Caco-2 (cell line): ENCODE measurements at places on chromosomes 6 and 20. TPM values are rescaled to one million over a fixed set of nuclear protein-coding genes. Genes with fewer than 3 reads are reported as not detected.

DNA sequence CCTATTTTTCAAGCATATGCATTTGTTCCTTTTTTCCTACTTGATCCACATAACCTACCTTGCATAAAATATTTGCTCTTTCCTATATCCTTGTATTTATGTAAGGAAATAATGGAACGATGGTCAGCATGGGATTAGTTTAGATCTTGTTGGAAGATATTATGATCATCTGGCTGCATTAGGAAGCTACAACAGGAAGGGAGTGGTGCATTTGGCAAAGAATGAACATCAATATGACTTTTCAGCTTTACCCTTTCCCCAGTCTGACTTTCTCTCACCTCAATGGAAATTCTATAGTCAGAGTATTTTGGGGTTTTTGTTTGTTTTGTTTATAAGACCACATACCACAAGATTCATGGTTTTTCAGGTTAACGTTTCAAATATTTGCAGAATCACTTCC is 66.0 kb downstream of the HS3ST5 start:
- H3K36me3 ChIP-seq, result no peaks in the 10 kb centered on the region
- no peak overlapping the region for H3K27ac ChIP-seq
- no peak overlapping the region for H3K4me3 ChIP-seq
- peaks cover 20% of the 10 kb centered on the region for H3K4me1 ChIP-seq
- no peaks in the 10 kb centered on the region for H3K27me3 ChIP-seq

- no peaks in the 10 kb centered on the region for H3K27me3 ChIP-seq
- H3K4me3 ChIP-seq, result no peak overlapping the region
- peaks cover 31% of the 10 kb centered on the region for H3K4me1 ChIP-seq
- H3K36me3 ChIP-seq, result peaks cover 2% of the 10 kb centered on the region; the same call in 1 of the 2 replicates
Measured at GRCh38 chr6:41771058-41771983, 8.4 kb downstream of the FRS3 start.

- H3K27ac ChIP-seq, result no peak overlapping the region
- H3K27me3 ChIP-seq, result no peaks in the 10 kb centered on the region
- H3K4me3 ChIP-seq, result no peak overlapping the region
- H3K36me3 ChIP-seq, result peaks cover 1% of the 10 kb centered on the region; the same call in 1 of the 2 replicates
Measured at GRCh38 chr20:4861961-4862360, 139.3 kb downstream of the SLC23A2 start.

DNA sequence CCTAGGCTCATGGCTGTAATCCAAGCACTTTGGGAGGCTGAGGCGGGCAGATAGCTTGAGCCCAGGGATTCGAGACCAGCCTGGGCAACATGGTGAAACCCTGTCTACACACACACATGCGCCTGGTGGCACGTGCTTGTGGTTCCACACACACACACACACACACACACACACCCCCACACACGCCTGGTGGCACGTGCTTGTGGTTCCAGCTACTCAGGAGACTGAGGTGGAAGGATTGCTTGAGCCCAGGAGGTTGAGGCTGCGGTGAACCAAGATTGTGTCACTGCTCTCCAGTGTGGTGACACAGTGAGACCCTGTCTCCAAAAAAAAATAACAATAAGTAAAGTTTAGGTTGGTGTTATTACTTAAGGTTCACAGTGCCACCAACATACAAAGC is 165.8 kb downstream of the ZFAND3 start:
- DNase-seq, result no peak
- H3K27me3 ChIP-seq, result no peaks in the 10 kb centered on the region
- H3K27ac ChIP-seq, result no peak overlapping the region
- no peaks in the 10 kb centered on the region for H3K36me3 ChIP-seq
- H3K4me1 ChIP-seq, result peaks cover 13% of the 10 kb centered on the region

DNA sequence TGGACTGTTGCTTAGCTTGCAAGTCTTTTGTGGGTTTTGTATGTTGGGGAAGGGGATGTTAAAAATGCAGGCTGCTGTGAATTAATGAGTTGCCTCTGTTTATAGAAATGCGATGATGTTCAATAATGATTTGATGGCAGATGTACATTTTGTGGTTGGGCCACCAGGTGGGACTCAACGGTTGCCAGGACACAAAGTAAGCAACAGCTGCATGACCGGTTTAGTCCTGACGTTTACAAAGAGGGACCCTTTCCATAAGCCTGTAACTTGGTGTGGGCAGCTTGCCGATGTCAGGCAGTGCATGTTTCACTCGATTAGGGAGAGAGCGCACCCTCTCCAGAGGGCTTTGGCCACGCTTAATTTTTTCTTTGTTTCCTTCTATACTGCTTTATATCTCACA is 1.3 kb downstream of the BTBD3 start:
- H3K27ac ChIP-seq, result no peak overlapping the region
- no peaks in the 10 kb centered on the region for H3K4me1 ChIP-seq
- no peaks in the 10 kb centered on the region for H3K27me3 ChIP-seq
- no peak overlapping the region for H3K4me3 ChIP-seq

GRCh38 chr6:551405-551804 is 105.5 kb downstream of the HUS1B start:
- no peaks in the 10 kb centered on the region for H3K4me1 ChIP-seq
- no peak overlapping the region for H3K4me3 ChIP-seq
- H3K27me3 ChIP-seq, result no peaks in the 10 kb centered on the region
- H3K36me3 ChIP-seq, result no peaks in the 10 kb centered on the region
- DNase-seq, result peak; percentile 37

DNA sequence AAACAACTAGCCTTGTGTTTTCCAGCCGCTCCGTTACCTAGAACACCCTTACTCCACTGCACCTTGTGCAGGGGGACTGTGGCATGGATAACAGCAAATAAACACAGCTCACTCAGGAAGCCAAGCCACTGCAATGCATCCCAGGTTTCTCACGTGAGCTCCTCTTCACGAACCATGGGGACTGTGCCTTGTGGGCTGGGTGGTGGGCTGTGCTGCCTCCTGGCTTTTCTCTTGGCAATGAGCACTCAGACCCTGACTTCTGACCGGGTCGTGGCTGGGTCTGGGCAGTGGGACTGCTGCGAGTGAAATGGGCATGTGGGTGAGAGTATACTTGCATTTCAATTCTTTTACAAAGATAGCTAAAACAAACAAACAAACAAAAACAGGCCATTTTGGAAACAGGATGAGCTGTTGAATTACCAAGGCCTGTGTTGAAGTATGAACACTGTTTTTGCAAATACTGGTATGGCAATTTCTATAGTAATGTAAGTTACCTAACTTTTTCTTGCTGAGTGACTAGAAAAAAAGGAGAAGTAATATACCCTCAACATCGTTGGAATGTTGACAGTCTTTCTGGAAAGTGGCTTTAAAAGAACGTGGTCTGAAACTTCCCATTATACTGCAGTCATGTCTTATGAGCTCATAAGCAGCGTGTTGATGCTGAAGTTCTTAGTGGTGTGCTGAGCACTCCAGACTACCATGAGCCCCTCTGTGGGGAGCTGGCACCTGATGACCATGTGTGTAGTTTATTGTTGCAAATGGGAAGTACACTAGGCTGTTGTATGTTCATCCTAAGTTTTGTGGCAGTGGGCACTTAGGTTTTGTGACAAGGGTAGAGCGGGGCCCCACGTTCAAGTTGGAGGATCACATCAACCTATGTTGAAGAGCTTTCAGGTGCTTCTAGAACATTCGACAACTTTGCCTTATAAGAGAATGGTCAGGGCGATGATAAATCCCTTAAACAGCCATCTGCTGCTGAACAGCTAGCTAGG is 120.4 kb downstream of the ARMC2 start:
- DNase-seq, result no peak
- H3K27me3 ChIP-seq, result no peaks in the 10 kb centered on the region

DNA sequence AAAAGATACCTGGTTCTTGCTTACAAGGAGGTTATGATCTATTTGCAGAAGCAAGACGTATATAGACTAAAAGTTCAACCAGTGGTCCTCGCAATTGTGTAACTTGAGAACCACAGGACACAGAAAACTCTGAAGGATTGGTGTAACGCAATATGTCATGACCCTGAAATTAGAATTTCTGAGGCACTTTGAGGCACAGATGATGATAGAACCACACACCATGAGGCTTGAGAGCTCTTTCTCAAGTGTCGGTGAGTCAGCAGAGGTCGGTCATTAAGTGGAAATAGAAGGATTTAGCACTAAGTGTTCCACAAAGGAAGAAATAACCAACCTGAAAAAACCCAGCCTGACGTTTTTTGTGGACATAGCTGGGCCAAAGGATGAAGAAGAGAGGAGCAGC is 15.3 kb upstream of the CCN2 start:
- no peaks in the 10 kb centered on the region for H3K27me3 ChIP-seq
- no peaks in the 10 kb centered on the region for H3K4me1 ChIP-seq
- no peak for DNase-seq
- no peak overlapping the region for H3K27ac ChIP-seq
- H3K36me3 ChIP-seq, result no peaks in the 10 kb centered on the region
- no peak overlapping the region for H3K4me3 ChIP-seq

- no peak overlapping the region for H3K4me3 ChIP-seq
- H3K27me3 ChIP-seq, result no peaks in the 10 kb centered on the region
- no peak for DNase-seq
- no peak overlapping the region for H3K27ac ChIP-seq
- no peaks in the 10 kb centered on the region for H3K4me1 ChIP-seq
- no peaks in the 10 kb centered on the region; the same call in 1 of the 2 replicates for H3K36me3 ChIP-seq
Measured at GRCh38 chr6:144762469-144762868, 477.3 kb downstream of the UTRN start.

DNA sequence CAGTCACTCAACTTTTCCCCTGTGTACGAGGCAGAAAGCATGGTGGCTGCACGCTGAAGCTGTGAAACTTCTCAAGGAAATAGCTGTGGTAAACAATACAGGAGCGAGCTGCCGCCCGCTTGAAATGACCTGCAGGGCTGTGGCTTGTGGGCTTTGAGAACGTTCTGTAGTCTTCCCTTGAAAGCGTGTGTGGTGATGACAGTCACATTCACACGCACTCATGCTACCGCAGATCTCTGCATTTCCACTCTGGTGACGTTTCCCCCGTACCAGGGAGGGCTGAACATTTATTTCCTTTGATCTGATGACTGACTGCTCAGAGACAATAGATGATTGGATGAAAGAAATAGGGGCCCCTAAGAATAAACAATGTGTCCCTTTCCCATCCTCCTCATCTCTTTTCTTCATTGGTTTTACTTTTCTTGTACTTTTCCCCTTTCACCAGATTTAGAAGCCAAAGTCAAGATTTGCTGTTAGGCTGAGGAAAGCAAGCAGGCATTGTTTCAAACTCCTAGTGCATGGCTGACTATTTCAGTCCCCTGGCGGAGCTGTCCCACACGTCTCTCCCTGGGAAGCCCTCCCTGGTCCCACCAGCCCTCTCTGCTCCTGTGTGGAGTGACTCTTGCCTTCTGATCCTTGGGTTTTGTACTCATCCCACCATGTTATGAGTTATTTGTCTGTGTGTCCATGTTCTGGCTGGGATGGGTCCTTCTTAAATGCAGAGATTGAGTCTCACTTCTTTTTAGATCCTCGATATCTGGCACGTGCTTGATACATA is 3.9 kb downstream of the SYTL3 start:
- H3K4me3 ChIP-seq, result no peak overlapping the region
- no peaks in the 10 kb centered on the region for H3K36me3 ChIP-seq
- H3K4me1 ChIP-seq, result no peaks in the 10 kb centered on the region
- no peak for DNase-seq

DNA sequence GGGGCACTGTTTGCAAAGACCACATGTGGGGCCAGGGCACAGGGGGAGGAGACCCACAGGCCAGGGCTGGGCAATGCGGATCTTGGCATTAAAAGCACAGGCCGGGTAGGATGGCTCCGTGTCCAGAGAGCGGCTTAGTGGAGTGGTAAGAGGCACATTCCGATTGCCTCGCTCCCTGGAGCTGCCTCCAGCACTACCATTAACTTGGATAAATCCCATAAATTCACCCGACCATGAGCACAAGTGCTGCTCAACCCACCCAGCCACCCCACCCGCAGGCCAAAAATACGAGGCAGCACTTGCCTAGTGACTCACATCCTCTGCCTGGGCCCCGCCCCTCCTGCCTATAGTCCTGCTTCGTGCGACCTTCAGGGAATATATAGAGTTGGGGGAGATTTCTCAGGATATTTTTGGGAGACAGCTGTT is 67.5 kb upstream of the QKI start:
- DNase-seq, result no peak
- no peak overlapping the region for H3K27ac ChIP-seq
- H3K36me3 ChIP-seq, result no peaks in the 10 kb centered on the region
- no peaks in the 10 kb centered on the region for H3K4me1 ChIP-seq

DNA sequence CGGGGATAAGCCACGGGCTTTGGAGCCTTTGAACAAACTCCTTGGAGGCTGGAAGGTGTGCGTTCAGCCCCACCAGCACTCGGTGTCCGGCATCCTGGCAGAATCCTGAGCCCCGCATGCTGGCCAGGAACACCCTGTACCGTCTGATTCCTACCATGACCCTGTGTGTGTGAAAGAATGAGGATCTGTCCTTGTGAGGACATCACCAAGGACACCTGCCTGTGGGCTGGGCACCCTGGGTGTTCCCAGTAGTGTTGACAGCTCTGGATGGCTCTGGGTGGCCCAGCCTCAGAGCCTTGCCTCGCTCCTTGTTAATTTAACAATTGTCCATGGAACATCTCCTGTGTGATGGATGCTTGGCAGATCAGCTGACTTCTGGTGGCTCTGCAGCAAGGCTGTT is 234.3 kb downstream of the QKI start:
- no peaks in the 10 kb centered on the region for H3K36me3 ChIP-seq
- H3K4me3 ChIP-seq, result no peak overlapping the region
- H3K27me3 ChIP-seq, result no peaks in the 10 kb centered on the region; the same call in 1 of the 2 replicates
- no peak overlapping the region for H3K27ac ChIP-seq

DNA sequence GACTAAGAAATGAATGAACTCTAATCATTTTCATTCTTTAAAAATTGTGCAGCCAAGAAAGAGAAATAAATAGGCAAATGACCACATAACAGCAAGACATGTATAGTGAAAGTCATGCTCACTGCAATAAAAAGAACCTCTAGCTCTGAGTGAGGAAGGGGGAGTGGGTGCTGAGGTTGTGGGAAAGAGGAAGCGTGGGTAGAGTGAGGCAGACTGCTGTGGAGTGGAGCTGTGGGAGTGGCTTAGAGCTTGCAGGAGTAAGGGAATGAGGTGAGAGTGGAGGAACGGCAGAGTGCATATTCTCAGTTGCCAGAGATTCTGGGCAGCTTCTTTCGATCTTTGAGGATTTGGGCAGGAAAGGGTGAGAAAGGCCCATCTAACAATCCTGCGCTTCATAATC is 10.4 kb downstream of the DEFB129 start:
- H3K4me3 ChIP-seq, result no peak overlapping the region
- no peaks in the 10 kb centered on the region for H3K4me1 ChIP-seq
- H3K27me3 ChIP-seq, result no peaks in the 10 kb centered on the region
- no peaks in the 10 kb centered on the region for H3K36me3 ChIP-seq
- H3K27ac ChIP-seq, result no peak overlapping the region
- no peak for DNase-seq

DNA sequence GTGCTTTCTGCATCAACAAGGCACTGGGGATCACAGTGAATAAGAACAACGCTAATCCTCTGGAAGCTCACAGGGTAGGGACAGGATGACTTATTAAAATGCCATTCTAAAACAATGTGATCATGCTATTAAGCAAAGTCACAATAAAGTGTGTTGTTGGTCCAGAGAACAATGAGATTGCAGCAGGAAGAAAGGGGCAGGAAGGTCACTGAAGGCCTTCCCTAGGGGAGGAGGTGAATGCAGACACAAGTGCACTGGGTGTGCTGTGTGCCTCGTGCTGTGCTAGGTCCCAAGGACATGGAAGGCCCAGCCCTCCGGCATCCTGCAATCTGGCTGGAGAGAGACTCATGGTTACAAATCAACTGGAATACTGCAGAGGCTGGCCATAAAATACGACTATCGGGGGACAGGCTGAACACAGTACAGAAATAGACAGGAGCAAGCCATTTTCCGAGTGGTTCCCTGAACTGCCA is 55.7 kb downstream of the LYRM4 start:
- H3K36me3 ChIP-seq, result no peaks in the 10 kb centered on the region; the same call in 1 of the 2 replicates
- H3K27ac ChIP-seq, result peak overlapping the region; percentile 76
- no peak overlapping the region for H3K4me3 ChIP-seq
- peaks cover 16% of the 10 kb centered on the region for H3K4me1 ChIP-seq
- no peak for DNase-seq

Gene IL20RA
- 0.65 and 1.6 TPM in 2 replicates for total RNA-seq

Gene PPP1R16B
- not detected in 2 replicates for total RNA-seq

Gene SLC17A2
- total RNA-seq, result not detected in 2 replicates

Gene RPL7L1
- 103 and 110 TPM in 2 replicates for total RNA-seq
